ENCODE measurements at places on chromosomes 16 and 17.

GRCh38 chr16:89827383-89828198 is 684 bp upstream of the SPIRE2 start:
- DNase-seq, result no peak

GRCh38 chr17:68199837-68200688 is 47.8 kb upstream of the AMZ2 start:
- no peak for DNase-seq

DNA sequence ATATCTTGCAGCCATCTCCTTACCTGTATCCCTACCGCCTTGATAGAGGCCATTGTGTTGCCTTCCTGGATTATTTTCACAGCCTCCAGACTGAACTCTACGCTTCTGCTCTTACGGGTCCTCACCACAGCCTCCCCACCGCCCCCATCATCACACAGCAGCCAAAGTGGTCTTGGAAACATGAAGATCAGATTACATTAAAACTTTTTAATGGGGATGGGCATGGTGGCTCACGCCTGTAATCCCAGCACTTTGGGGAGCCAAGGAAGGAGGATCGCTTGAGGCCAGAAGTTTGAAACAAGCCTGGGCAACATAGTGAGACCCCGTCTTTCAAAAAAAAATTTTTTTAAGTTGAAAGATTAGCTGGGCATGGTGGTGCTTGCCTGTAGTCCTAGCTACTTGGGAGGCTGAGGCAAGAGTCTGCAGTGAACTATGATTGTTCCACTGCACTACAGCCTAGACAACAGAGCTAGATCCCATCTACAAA is 150.5 kb downstream of the NPIPB5 start:
- no peak for DNase-seq

DNA sequence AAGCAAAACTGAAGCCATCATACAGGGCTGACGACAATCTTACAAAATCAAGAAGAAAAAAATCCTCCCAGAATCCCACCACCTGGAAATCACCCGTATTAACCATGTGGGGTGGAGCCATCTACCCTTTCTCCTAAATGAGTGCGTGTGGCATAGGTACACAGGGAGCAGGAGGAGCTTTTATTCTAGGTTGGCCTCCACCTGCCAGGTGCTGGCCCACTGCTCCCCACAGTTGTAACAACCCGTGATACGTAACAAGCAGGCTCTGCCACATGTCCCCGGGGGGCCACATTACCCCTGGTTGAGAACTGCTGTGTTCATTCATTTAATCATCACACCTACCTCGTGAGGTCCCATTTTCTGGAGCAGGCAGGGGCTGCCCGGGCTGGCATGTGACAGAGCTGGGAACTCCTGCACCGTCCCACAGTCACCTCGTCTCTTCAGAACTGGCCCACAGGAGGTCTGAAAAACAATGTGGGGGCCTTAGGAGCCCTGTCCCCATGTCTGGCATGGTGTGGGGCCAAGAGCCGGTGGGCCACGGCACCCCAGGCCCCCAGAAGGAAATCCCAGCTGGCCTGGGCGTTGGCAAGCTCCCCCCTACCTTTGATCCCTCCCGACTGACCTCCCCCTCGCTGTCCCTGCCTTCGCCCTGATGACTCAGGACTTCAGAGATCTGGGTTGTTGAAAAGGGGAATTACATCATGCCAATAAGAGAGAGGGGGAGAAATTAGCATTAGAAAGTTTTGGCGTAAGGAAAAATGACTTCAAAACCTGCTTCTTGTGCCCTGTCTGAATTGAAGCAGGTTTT is 12.9 kb downstream of the CMIP start:
- DNase-seq, result no peak

- DNase-seq, result no peak
Observed at GRCh38 chr16:21963887-21964286, 10.7 kb downstream of the UQCRC2 start.

- no peak for DNase-seq
Observed at GRCh38 chr16:86878236-86879080, 300.1 kb downstream of the FOXL1 start.
